Naive thymus-derived CD8-positive, alpha-beta T cell (primary cell): ENCODE measurements at places on chromosomes 3 and 15.

GRCh38 chr3:51434746-51435327 lies 43.8 kb downstream of the RBM15B start:
- peak; percentile 16 for DNase-seq

DNA sequence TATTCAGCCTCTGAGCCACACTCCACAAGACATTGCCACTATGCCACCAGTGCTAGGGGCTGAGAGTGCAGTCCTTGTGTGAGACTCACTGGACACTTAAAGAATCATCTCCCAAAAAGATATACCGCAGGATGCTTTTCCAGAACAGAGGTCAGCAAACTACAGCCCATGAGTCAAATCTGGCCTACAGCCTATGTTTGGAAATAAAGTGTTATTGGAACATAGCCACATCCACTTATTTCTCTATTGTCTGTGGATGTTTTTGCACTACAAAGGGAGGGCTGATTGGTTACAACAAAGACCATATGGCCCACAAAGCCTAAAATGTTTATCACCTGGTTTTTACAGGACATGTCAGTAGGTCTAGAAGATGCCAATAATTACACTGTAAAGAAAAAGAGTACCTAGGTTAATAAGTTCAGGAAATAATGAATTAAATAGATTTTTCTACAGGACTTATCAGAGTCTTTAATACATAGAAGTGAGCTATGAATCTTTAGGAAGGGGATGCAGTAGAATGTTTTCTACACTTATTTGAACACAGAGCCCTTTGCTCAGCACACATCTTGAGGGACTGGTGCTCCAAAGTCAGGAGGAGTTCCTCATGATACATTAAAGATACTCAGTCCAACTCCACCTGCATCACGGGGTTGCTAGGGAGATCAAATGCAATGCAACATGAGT lies 26.3 kb downstream of the SRGAP3 start:
- DNase-seq, result no peak

GRCh38 chr3:44223299-44223698 lies 18.4 kb upstream of the TOPAZ1 start:
- DNase-seq, result no peak

- no peak for DNase-seq
These were observed 45.7 kb upstream of the PTX3 start for GRCh38 chr3:157390713-157391515.

DNA sequence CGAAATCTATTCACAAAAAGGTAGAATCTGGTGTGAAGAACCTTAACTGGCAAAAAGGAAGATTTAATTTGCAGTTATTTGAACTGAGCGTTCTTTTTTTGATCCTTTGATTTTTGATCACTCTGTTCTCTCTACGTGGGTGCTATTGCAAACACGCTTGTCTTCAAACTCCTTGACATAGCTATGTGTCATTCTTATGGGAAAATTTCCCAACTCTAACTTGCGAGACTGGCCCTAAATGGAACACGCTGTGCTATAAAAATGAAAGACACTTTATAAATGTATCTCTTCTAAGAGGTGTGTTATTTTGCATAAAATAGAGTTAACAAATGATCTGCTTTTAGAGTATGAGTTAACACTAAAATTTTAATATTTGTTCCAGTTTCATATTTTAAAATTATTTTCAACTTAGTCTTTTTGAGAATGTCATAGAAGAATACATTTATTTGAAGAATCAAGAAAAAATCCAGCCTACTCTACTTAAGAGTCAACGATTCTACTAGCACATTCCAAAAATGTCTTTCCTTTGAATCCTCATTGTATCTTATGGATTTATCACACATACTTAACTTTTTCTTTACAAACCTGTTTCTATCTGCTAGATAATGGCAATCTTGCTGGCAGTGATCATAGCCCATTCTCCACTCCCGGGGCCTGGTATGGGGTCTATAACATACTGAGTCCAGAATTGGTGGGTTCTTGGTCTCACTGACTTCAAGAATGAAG lies 610.0 kb upstream of the TBL1XR1 start:
- DNase-seq, result no peak

DNA sequence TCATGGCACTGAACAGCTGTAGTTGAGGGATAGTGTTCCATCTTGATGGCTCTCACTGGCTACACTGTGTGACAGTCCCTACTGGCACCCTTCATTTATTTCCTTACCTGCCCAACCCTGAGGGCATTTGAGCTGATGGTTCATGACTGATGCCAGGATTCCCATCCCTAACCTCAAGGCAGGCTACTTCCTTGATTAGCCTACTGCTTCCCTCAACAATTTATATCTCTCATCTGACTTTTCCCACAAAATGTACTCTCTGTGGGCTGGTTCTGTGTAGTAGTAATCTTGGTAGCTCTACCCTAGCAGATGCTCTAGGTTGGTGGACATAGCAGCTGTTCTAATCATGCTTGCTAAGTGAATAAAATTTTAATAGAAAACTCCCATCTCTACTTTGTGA lies 106.0 kb downstream of the THRB start:
- no peak for DNase-seq

- no peak for DNase-seq
These were observed 440.0 kb upstream of the PROK2 start for GRCh38 chr3:72224804-72225509.

- no peak for DNase-seq
These were observed 48.1 kb downstream of the ALCAM start for GRCh38 chr3:105414841-105415240.

- DNase-seq, result no peak
These were observed 60.6 kb upstream of the SEC61A1 start for GRCh38 chr3:127991681-127992080.
